ENCODE measurements at places on chromosomes 3 and 15.

DNA sequence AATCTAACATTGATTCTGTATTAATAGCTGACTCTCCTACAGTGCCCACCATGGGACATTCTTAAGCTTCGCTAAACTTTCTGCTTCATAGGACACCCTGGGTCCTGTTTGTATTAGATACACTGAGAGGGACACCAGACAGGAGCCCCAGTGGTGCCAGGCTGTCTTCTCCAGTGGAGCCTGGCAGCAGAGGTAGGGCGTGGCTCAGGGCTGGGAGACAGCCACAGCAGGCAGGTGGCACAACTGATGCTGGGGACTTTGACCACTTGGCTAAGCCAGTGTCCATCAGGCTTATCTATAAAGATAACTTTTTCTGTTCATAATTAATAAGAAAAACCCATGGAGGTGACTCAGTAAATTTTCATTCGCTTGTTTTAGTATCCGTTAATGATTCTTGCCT lies 21.8 kb downstream of the NIPA1 start:
- no peak for DNase-seq

GRCh38 chr3:65581313-65581712 lies 457.4 kb downstream of the MAGI1 start:
- DNase-seq, result no peak

- no peak for DNase-seq
Measured at GRCh38 chr15:63070681-63071129, 28.2 kb downstream of the TPM1 start.

- DNase-seq, result no peak
Measured at GRCh38 chr3:72100601-72101187, 315.7 kb upstream of the PROK2 start.
